T-helper 1 cell (primary cell): ENCODE measurements at places on chromosomes 7 and 10.

- no peak for DNase-seq
Measured at GRCh38 chr10:77400033-77400432, 237.6 kb downstream of the KCNMA1 start.

DNA sequence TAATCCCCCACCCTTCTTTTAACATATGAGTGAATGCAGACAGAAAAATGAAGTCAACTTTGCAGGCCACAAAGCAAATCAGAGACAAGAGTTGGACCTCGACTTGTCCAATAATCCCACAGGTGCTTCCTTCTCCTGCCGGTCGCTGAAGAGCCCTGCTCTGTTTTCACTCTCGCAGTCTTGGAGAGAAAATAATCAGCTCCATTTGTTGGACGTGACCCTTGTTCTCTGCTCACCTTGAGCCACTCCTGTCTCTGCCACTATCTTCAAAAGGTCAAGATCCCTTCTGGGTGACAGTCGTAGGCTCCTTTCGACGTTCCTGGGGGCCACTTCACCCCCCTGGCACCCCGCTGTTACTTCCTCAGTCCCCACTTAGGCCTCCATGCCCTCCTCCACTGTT, 2.8 kb upstream of the KLF6 start:
- DNase-seq = no peak

DNA sequence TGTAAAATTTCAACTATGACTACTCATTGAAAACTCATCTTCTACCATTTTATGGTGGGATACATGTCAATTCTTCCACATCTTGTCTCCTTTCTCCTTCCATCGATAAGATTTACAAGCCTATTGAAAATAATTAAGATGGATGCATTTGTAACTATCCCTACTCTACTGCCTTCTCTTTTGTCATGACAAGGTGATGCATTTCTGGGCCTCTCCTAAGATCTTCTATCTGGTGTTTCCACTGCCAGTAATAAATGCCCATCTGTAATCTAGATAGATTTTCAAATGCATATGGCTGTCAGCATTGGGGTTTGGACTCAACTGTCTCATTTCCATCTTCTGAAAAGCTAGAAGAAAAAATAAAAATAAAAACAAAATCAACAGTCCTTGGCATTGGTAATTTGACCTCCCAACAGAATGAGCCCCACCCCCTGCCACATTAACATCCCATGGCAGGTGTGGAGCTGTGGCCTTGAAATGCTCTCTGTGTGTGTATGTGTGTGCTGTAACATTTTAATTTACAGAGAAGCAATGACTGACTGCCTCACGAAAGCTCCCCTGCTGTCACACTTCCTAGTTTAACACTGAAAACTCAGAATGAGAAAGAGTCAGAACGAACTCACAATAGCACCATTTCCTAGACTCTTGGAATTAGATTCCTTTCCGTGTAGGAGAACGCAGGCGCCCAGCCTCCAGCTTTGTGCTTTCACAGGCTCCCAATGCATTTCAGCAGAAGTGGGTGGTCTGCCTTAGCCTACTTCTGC, 74.2 kb downstream of the RHOBTB1 start:
- DNase-seq = no peak

DNA sequence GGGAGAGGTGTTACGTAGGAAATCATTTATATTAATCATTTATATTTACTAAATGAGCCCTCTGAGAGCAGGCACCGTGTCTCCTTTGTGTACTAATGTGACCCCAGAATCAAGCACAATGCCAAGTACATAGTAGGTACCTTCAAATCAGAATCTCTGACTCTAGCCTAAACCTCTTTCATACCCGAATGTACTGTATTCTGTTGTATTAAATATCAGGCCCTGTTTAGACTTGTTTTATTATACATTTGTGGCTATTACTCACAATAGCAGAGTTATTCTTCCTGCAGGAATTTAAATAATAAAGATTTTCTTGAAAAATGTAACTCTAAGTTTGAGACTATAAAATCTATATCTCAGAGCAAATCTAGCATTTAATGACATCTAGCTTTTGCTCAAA, 297.3 kb downstream of the EXOC4 start:
- DNase-seq = no peak

DNA sequence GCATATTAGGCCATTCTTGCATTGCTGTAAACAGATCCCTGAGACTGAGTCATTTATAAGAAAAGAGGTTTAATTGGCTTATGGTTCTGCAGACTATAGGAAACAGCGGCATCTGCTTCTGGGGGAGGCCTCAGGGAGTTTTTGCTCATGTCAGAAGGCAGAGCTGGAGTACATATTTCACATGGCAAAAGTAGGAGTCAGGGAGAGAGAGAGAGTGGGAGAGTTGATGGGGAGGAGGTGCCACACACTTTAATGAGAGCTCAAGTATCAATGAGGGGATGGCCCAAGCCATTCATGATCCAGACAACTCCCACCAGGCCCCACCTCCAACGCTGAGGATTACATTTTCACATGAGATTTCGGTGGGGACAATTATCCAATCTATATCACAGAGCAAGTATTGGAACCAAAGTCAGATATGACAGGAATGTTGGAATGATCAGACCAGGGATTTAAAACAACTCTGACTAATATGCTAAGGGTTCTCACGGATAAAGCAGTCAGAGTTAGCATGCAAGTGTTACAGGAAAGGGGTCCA, 795.3 kb upstream of the CELF2 start:
- no peak for DNase-seq

- no peak for DNase-seq
Measured at GRCh38 chr7:80478683-80479082, 33.2 kb downstream of the GNAT3 start.

DNA sequence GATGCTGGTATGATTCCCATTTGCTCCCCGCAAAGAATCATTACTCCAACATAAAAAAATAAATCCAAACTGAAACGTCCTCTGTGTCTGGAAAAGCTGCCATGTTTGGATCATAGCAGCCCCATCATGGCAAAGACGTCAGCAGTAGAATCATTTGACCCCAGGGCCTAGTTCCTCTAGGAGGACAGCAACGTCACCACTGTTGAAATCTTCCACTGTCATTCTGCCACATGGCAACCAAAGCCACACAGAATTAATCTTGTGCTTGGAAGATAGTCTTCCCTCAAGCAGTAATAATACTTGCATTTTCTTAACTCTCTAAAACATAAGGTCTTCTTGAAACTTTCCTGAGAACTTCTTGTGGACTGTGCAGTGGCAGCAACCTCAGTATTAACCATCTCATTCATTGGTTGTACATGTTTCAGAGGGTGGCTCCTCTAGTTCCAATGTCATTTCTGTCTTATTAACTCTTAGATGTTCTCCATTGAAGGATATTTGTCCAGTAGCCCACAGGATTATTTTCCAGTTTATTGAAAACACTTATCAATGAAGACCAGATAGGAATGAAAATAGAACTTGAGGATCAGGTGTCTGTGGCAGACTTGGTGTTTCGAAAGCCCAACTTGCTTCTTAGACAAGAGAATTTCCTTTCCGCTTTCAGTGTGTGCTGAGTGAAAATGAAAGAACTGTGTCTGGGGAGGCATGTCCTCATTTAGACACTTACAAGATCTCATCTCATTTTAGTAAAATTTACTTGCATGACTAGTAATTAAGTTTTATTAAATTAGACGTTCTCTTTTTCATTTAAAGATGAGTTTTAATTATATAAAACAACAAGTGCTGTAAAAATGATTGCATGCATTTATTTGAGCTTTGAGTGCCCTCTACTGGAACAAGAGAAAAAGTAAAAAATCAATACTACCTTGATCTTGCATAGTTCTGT, 28.9 kb upstream of the INHBA start:
- DNase-seq = no peak

GRCh38 chr10:72034761-72035160, 53.6 kb downstream of the SPOCK2 start:
- DNase-seq = no peak

DNA sequence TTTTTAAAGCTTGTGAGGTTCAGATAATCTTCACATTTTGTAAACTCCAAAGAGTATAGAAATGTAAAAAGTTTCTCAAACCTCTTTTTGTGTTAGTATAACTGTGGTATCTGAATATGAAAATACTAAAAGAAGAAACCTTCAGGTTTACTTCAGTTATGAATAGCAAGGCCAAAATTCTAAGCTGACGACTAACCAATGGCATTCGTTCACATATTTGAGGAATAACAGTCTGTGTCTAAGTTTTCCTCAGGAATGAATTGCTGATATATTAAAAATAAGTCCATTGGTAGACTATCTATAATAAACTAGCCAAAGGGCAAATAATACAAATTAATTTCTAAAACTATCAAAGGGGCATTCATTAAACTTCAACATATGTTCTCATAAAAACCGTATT, 206.0 kb downstream of the CXCL12 start:
- no peak for DNase-seq

GRCh38 chr7:117012284-117012683, 59.0 kb downstream of the ST7 start:
- DNase-seq = no peak

GRCh38 chr7:101410743-101411507, 48.2 kb downstream of the COL26A1 start:
- DNase-seq = peak; percentile 13
